ENCODE measurements at places on chromosomes 16 and 17.

- no peak for DNase-seq
Observed at GRCh38 chr16:66849549-66849948, 5.3 kb downstream of the CA7 start.

DNA sequence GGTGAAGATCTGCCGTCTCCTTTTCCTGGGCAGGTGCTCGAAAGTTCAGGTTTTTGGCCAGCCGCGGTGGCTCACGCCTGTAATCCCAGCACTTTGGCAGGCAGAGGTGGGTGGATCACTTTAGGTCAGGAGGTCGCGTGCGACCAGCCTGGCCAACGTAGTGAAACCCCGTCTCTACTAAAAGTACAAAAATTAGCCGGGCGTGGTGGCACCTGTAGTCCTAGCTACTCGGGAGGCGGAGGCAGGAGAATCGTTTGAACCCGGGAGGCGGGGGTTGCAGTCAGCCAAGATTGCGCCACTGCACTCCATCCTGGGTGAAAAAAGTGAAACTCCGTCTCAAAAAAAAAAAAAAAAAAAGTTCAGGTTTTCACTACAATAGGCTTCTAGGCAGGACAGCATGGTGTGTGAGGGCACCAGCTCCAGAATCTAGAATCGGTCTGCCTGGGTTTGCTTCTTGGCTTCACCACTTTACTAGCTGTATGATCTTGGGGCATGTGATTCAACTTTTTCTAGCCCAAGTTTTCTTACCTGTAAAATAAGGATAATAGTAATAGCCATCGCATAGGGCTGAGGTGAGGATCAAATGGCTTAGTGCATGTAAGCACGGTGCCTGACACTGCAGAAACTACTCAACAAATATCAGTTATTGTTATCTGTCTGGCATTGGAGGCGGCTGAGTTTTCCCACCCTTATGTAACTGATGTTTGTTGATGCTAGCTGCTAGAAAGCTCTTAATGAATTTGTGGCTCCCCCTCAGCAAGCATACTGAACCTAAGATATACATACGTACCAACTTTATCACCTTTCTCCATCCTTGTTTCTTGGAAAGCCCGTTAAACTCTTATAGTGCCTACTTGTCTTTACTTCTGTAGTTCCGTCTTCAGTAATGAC lies 1.3 kb downstream of the PSMD12 start:
- no peak for DNase-seq

- DNase-seq = no peak
Observed at GRCh38 chr16:87560428-87561199, 41.7 kb upstream of the JPH3 start.

DNA sequence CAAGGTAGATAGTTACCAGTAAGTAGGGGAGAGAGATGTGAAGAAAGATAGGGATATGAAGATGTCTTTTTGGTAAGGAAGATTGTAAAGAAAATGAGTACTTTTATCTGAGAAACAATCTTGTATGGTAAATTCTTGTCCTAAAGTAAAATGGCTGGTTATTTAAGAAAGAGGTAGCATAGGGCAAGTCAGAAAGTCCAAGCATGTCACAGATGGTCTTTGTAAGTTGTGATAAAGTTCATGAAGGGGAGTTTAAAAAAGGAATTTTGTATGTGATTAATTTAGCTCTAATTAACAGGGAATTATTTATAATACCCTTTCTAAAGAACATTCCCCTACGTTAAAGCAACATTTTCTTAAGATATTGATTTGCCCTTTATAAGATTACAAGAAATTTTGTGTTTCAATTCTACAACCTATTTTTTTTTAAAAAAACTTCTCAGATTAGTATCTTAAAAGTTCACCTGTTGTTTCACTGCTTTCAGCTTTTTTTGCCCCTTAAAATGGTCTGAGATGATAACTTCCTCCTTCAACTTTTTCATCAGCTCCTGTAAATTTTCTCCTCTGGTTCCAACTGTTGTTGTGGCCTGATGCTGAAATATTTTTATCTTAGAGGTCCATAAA lies 16.2 kb upstream of the CPHXL start:
- DNase-seq = no peak

- DNase-seq = no peak
Observed at GRCh38 chr17:30554839-30555751, 77.9 kb downstream of the GOSR1 start.

DNA sequence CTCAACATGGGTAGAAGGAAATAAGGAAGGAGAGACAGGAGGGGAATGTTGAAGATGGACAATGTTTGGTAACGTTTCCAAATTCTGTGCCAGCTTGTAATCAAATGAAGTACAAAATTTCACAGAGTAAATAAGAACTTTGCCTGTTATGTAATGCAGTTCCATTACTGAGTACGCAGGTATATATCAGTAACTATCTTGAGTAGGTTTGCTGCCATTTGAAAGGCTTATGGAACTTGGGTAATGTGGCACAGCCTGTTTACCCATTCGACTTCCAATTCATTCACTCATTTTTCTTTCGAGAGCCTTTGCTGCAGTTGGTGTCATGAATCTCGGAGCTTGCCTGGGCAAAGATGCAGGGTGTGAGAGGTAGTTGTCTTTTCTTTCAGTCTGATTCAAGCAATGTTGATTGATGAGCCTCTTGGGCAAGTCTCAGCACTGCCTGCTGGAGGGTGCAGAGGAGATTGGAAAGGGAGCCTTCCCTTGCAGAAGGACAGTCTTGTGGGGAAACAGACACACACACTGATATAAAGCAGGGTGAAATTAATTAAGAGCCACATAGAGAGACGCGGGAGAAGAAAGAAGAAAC lies 53.4 kb downstream of the ZNF18 start:
- DNase-seq = no peak

Data from brain pericyte (primary cell).